HFF-Myc (cell line): ENCODE measurements at places on chromosomes 12 and 14.

- no peak for DNase-seq
These were observed 3.7 kb upstream of the FERMT2 start for GRCh38 chr14:52954346-52955214.

GRCh38 chr14:22305607-22306006 lies 283.4 kb downstream of the DAD1 start:
- DNase-seq: no peak

DNA sequence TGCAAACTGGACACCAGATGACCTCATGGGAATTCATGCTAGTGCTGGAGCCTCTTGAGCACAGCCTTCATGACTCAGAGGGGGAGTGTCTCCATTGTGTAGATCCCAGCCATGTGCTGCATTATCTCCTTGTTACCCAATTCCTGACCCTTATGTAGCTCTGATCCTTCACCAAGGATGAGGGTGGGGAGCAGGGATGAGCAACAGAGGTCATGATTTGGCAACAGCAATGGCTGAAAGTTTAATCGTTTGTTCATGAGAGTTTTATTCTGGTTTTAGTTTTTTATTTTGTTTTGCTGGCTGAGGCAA lies 9.5 kb upstream of the BDKRB1 start:
- DNase-seq: peak; percentile 97

DNA sequence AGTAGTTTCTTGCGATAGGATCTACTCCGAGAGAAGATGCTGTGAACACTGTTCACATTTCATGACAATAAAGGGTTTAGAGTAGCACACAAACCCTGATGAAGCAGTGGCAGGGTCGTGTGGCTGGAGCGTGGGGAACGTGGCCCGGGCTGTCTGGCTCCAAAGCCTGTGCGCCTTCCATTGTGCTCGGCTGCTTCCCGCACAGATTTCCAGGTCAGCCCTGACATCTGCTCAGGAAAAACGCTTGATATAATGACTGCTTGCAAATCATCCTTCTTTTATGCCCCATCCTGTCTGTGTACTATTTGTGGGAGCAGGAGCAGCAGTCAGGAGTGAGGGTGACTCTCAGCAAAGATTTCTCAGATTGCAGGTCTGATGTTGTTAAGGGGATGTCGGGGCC lies 78.6 kb downstream of the EML1 start:
- no peak for DNase-seq

DNA sequence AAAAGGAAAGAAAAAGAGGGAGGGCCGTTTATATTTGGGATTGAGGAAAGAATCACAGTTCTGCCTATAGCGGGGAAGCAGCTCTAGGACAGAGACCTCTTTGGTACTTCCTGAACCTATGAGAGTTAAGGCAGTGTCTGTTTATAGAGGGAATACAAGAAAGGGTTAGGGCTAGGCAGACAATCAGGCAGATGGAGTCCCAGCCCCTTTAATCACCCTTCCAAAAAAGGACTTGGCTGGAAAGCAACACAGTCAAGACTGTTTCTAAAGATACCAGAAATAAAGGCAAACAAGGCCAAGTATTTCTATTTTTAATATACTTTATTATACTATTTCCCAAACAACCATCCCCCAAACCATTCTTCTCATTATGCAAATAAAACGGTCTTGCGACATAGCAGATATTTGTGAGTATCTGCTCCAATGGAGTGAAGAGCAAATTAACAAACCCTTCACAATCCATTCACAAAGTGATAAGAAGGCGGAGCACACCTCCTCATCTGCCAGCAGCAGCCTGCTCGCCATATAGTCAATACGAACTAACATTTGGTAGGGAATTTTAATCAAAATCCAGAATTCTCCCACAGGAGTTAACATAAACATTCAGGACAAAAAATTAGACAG lies 697 bp upstream of the GRIP1 start:
- no peak for DNase-seq

GRCh38 chr12:115135800-115136211 lies 451.8 kb upstream of the TBX3 start:
- peak; percentile 36 for DNase-seq

- no peak for DNase-seq
These were observed 434.7 kb downstream of the FUT8 start for GRCh38 chr14:65847075-65847847.

GRCh38 chr12:40819436-40820108 lies 127.3 kb downstream of the CNTN1 start:
- no peak for DNase-seq

- no peak for DNase-seq
These were observed 91.5 kb downstream of the KCNK10 start for GRCh38 chr14:88231603-88232002.

DNA sequence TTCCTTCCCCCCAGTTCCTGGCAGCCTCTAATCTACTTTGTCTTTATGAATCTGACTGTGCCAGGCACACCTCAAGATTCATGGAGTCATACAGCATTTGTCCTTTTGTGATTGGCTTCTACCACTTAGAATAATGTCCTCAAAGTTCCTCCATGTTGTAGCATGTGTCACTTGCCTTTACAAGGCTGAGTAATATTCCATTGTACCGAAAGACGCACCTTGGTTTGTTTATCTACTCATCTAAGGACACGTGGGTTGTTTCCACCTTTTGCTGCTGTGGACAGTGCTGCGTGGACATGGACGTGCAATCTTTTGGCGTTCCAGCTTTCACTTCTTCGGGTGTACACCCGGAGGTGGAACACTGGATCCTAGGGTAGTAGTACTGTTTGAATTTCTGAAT lies 33.5 kb downstream of the ANAPC7 start:
- DNase-seq: no peak

- no peak for DNase-seq
These were observed 11.7 kb upstream of the RNASE10 start for GRCh38 chr14:20493634-20494033.
